Activated effector memory CD4-positive, alpha-beta T cell treated with anti-CD3 and anti-CD28 coated beads, Interleukin-2, amount 50 U/mL, for 16 hours (primary cell): ENCODE measurements at places on chromosomes 1 and 21.

GRCh38 chr1:230937371-230937770 is 41.3 kb downstream of the TTC13 start:
- DNase-seq, result no peak

GRCh38 chr1:94061513-94062443 is 59.2 kb downstream of the ABCA4 start:
- no peak for DNase-seq

DNA sequence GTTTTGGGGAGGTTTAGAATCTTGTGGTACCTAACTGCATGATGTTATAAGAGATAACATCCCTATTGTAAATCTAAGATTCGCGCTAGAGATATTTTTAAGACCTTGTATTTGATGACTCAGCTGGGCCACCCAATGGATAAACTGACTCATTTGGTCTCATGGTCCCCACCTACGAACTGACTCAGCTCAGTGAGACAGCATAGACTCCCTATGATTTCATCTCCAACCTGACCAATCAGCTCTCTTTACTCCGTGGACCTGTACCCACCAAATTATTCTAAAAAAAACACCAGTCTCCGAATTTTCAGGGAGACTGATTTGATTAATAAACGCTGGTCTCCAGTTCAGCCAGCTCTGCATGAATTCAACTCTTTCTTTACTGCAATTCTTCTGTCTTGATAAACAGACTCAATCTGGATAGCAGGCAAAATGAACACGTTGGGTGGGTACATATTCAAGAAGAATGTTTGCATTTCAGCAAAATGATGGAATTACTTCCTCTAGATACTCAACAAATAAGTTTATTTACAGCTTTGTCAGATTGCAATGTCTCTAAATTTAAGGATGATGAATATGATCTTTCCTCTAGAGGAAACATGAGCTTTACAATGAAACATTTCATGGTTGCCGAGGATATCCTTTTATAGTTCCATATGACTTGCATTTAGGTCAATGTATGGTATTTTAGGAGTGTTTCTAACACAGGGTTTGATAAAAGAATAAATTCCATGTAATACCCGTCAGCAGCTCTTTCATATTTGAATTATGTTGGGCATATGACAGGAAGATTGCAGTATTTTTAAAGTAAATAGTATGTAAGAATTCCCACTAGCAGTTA is 516.6 kb upstream of the RGS18 start:
- DNase-seq, result no peak

GRCh38 chr1:32536764-32537163 is 2.5 kb upstream of the ZBTB8A start:
- DNase-seq, result no peak

- DNase-seq, result no peak
Measured at GRCh38 chr1:118021668-118022067, 92.1 kb downstream of the WDR3 start.

GRCh38 chr21:43193651-43194302 is 25.0 kb downstream of the CRYAA start:
- DNase-seq, result peak; percentile 54

GRCh38 chr1:167342846-167343245 is 122.2 kb downstream of the POU2F1 start:
- no peak for DNase-seq

- DNase-seq, result no peak
Measured at GRCh38 chr21:44865561-44866280, 7.8 kb downstream of the PTTG1IP start.

GRCh38 chr1:41689558-41689981 is 205.1 kb upstream of the EDN2 start:
- peak; percentile 6 for DNase-seq

GRCh38 chr1:85628791-85629531 is 48.4 kb downstream of the CCN1 start:
- DNase-seq, result no peak

- DNase-seq, result no peak
Measured at GRCh38 chr1:211259638-211260126, 516 bp downstream of the RCOR3 start.

DNA sequence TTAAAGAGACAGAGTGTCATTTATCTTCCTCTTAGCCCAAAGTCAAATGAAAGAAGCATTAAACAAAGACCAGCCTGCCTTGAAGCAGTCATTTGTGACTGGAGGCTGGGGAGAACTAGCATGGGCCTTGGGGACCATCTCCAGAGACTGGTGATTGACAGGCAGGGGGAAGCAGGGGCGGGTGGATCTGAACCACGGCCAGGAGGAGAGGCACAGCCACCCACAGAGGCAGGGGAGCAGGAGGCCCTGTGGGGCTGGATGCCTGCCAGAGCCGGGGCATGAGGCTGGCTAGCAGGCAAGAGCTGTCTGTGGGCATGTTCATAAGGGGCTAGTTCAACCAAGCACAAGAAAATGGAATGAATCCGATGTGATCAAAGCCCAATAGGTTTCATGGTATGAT is 73.9 kb downstream of the PLXNA2 start:
- no peak for DNase-seq

- no peak for DNase-seq
Measured at GRCh38 chr1:88401313-88401712, 282.8 kb upstream of the PKN2 start.

- no peak for DNase-seq
Measured at GRCh38 chr21:43703035-43703880, 15.7 kb upstream of the PDXK start.

- peak; percentile 4 for DNase-seq
Measured at GRCh38 chr1:153525088-153525728, 10.6 kb downstream of the S100A6 start.

- DNase-seq, result peak; percentile 34
Measured at GRCh38 chr1:17890815-17891191, 135.7 kb downstream of the ACTL8 start.

DNA sequence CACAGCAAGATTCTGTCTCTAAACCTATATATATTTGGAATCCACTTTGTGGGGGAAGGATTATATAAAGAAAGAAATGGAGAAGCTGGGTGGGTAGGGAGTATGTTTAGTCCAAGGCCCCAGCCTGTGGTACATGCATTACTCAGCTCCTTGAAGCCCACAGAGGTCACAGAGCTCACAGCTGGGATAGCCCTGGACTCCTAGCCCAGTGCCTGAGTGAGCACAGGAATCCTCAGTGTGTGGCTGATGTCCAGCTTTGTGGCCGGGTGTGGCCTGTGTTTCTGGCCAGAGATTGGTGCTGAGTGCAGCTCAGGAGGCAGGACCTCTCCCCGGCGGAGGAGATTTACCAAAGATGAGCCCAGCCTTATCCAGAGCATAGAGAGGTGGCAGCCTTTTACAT is 7.6 kb downstream of the CAPN9 start:
- DNase-seq, result no peak

DNA sequence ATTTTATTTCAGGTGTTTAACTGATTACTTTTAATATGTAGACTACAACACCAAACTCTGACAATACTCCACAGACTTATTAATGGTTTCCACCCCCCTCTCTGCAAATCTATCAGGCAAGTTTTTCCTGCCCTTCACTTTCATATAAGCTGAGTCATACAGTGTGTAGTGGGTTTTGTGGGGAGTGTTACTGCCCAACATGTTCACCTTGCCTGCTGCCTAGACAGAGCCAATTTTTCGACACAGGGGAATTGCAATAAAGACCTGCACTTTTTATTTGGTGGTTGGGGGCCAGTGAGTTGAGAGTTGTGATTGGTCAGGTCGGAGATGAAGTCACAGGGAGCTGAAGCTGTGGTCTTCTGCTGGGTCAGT is 119.7 kb downstream of the PPIAL4G start:
- no peak for DNase-seq

- DNase-seq, result no peak
Measured at GRCh38 chr1:98005326-98006010, 84.6 kb upstream of the DPYD start.

DNA sequence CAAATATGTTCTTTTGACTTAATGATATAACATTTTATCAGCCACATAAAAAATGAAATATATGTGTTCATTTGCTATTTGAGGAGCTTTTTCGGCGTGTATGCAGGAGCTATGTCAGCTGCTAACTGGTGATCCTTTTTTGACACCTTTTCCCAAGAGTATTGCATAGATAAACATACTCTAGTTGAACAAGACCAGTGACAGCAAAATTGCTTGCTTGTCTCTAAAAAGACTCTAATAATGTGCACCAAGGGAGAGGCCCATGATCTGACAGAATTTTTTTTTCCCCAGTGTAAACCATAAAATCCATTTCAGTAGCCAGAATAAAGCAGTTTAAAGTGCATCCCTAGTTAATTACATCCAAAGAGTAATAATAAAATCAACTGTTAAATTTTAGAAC is 103.6 kb upstream of the BARHL2 start:
- DNase-seq, result no peak

DNA sequence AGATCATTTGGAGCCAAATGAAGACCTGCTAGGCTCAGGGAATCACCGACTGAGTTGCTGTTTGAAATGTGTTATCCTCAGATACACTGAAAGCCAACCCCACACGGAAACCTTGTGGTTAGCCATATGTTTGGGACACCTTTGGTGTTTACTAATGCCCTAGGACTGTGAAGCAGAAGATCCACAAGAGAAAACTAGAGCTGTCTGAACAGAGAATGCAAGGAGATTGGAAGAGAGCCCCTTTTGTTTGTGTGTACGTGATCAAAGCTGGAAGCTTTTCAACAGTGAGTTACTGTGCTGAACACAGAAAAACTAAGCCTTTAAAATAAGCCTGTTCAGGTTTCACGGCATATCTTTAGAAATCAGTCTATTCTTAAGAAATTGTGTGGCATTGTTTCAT is 908.2 kb upstream of the ADGRL2 start:
- no peak for DNase-seq

DNA sequence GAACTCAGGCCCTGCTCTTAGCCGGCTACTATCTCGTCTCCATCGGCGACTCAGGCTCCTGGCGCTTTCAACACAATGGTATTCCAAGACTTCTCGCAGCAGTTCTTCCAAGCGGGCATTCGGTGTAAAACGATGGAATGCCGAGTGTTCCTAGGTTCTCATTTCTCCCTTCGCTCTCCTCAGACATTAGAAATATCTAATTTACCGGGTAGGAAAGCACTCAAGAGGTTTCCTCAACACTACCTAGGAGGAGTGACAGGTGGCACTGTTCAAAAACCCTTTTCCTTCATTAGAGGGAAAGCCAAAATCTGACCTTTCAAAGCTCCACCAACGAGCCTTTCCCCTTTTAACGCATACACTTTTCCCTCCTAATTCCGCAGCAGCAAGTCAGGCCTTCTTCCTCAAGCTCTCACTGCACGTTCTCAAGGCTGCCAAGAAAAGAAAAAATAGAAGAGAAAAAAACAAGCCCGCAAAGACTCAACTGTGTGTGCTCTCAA is 601 bp downstream of the UBE2G2 start:
- DNase-seq, result no peak
